Suppressor macrophage treated with lipopolysaccharide for 4 hours (primary cell): ENCODE measurements at places on chromosomes 13 and 19.

GRCh38 chr13:113737803-113738202 is 21.2 kb upstream of the TMEM255B start:
- DNase-seq: no peak

GRCh38 chr19:5132206-5132560 is 163.3 kb downstream of the KDM4B start:
- no peak for DNase-seq

DNA sequence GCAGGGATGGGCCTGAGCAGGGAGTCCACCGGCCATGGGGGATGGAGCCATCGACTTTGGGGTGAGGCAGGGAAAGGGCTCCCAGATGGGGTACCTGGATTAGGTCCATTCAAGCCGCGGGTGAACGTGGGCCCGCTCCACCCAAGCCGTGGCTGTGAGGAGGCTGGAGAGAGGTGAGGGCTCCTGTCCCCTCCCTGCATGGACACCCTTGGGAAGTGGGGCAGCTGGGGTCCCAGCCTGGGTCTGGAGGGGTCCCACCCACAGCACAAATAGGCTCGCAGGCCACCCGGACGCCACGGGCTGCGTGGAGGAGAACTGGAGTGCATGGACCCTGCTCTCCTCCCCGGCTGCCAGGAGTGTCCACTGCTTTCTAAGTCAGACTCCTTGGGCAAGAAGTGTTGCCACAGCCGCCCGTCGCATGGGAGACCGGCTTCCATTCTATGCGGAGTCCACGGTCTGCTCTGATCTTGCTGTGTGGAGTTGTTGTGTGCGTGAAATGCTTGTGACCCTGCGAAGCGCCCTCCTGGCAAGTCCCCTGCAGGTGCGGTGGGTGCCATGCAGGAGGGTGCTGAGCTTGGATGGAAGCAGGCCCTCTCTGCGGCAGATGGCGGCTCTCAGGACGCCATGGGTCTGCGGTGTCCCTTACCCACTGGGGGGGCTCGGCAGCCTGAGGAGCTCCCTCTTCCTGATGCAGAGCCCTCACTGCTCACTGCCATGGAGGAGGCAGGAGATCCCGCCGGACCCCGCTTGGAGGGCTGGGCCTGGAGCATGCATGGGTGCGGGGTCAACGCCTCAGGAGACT is 2.0 kb downstream of the DAZAP1 start:
- no peak for DNase-seq

- no peak for DNase-seq
Observed at GRCh38 chr19:5042556-5042955, 73.6 kb downstream of the KDM4B start.

GRCh38 chr13:109821103-109821502 is 34.7 kb upstream of the IRS2 start:
- no peak for DNase-seq

DNA sequence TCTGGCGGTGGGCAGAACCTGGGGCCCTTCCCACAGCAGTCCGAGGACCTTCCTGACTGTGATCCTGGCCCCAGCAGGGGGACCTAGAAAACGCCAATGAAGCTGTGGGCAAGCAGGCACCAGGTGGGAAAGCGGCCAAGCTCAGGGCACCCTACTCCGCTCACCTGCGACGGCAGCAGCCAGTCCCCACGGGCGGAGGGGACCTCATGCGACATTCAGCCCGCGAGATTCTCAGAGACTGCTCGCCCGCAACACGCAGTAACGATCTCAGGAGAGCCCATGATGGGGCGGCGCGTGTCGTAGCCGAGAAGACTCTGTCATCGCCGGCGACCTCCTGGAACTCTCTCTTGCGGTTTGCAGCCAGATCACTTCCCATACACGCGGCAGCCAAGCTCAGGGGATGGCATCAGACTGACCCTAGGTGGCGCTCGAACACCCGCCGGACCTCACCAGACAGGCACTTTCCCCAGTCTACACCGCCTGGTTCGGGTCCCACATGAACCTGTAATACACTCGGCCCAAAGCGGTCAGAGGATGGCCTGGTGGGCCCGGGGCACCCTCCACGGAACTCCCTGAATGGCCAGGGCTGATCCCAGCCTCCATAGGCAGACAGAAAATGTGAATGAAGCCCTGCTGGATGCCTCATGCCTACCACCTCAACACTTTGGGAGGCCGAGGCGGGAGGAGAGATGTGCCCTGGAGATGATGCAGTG is 26.5 kb downstream of the MAN2B1 start:
- peak; percentile 92 for DNase-seq

DNA sequence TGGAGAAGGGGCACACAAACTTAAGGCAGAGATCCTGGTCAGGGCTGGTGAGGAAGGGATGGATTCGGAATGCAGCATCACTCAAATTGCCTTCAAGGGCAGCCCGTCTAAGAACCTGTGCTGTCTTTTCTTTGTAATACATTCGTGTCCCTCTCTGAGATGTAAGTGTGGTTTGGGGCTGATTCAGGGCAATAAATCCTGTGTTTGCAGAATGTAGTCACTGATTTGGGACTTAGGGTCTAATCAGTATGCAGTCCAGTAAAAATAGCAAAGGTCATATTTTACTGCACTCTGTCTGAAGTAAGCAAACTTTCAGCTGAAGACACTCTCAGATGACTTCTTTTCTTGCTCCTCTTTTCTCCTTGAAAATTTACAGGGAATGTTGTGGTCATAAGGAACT is 93.8 kb upstream of the C1QTNF9B start:
- DNase-seq: no peak

DNA sequence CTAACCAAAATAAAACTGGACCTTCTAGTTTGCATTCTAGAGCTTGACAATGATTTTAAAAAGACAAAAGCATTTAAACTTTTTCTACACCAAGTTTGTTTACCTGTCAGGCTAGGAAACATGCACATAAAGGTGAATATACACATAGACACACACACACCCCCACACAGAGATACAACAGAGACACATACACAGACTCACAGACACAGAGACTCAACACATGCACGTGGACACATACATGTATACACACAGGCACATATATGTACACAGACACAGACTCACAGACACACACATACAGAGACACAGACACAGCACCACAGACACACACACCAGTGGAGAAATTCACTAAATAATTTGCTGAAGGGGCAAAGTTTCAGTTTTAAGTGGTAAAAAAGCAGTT is 155.7 kb downstream of the GPC5 start:
- DNase-seq: no peak
